CD4-positive, alpha-beta T cell treated with Interleukin-10 for 1 hour (primary cell): ENCODE measurements at places on chromosomes 7 and 10.

DNA sequence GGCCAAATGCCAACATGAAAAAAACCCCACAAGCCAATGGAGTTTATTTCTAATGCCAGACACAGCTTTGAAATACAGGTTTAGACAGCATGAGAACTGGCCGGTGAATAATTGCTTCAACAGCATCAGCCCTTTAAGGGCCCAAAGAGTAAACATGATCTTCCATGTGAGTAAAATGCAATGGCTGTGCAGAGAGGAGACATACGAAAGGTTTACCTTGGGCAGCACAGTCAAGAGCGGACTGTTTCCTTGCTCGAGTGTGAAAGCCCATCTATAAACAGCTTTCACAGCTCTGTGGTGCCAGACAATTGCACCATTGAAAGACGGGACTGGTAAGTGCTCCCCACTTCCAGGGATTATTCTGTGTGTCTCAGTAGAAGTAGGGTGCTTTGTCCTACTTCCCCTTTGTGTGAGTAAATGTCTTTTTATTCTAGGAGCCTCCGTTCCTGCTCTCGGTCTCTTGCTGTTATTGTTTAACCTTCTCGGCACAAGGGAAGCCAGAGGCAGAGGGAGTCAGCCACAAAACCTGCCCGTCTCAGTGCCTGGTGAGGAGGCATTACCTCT is 77.8 kb upstream of the KAT6B start:
- no peak for DNase-seq

- no peak for DNase-seq
Observed at GRCh38 chr7:44068054-44068453, 2.7 kb upstream of the PGAM2 start.

DNA sequence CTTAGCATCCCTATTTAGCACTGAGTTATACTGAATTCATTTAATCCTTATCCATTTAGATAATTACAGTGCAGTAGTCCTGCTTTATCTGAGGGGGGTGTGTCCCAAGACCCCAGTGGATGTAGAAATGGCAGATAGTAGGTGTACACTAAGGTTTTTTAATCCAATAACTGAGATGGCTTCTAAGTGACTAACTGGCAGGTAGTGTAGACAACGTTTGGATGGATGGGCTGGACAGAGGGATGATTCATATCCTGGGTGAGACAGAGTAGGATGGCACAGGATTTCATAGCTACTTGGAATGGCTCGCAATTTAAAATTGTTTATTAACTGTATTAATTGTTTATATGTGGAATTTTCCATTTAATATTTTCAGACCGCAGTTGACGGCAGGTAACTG is 295.6 kb downstream of the CCDC3 start:
- DNase-seq, result no peak

GRCh38 chr7:2666155-2666554 is 21.8 kb upstream of the AMZ1 start:
- no peak for DNase-seq

- no peak for DNase-seq
Observed at GRCh38 chr10:35559416-35559815, 45.7 kb upstream of the GJD4 start.

DNA sequence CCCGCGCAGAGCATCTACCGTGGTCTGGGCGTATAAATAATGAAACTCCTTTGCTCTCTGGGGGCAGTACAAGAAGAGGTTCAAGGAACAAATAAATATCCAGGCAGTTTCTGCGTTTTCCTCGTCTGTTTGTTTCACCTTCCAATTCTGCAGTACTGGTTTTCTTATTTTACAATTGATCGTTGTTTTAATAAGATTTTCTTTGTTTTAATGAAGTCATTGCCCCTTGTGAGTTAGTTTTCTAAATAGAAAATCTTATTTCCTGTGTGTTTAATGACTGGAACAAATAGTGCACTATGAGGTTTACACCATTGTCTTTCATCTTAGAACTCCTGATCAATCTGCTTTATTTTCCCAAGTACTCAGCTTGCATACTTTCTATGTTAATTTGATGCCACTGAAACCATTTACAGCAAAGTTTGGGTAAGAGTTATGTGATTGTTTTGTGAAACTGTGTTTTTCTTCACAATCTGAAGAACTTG is 1.2 kb downstream of the PLEKHA1 start:
- DNase-seq, result no peak

DNA sequence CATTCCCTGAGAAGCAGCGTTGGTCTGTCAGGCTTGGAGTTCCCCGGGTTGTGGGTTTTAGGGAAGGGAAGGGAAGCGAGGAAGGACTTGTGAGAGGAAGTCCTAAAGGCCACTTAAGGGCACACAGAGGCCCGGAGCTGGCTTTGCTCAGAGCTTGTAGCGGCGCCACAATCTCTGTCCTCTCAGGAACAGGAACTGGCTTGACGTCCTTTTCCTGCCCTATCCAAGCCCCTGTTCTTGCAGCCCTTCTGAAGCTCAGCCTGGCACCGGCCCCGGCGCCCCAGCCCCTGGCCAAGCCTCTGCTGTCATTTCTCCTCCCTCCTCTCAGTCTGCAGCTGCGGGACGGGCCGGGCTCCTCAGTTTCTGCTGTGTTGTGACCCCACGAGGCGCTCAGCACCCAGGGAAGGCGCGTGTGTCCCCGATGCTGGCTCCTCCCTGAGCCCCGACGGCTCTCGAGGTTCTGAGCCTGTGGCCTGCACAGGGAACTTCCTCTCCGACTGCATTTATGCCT is at the start of gene GIMAP8:
GIMAP8 (plus strand) TSS at position 140 of the 511 bp plus-strand sequence. CDS start 16,069 bp downstream, outside the sequence.
- DNase-seq, result peak; percentile 74

DNA sequence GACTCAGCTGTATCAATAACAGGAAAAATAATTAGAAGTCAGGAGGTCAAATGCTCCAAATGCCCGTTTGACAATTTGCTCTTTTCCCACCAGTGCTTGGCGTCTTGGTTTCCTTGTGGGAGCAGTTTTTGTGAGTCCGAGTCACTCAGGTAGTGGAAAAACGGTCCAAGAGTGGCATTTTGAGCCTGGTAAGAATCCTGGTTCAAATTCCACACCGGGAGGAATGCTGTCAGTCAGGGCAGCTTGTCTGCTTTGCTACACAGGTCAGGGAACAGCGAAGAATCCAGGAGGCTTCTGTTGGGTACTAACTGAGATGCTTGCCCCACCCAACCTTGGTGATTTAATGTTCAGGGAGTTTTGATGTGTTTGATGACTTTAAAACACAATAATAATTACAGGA is 209.5 kb downstream of the HERPUD2 start:
- DNase-seq, result no peak

- no peak for DNase-seq
Observed at GRCh38 chr10:86198271-86198670, 168.3 kb downstream of the GRID1 start.

GRCh38 chr10:75764974-75765788 is 333.8 kb downstream of the LRMDA start:
- DNase-seq, result no peak

GRCh38 chr10:99782447-99783286 is at the start of gene ABCC2:
Gene ABCC2, plus strand, starts transcription at chr10:99782640. Its CDS starts 205 bp downstream, at chr10:99782845.
- DNase-seq, result no peak

DNA sequence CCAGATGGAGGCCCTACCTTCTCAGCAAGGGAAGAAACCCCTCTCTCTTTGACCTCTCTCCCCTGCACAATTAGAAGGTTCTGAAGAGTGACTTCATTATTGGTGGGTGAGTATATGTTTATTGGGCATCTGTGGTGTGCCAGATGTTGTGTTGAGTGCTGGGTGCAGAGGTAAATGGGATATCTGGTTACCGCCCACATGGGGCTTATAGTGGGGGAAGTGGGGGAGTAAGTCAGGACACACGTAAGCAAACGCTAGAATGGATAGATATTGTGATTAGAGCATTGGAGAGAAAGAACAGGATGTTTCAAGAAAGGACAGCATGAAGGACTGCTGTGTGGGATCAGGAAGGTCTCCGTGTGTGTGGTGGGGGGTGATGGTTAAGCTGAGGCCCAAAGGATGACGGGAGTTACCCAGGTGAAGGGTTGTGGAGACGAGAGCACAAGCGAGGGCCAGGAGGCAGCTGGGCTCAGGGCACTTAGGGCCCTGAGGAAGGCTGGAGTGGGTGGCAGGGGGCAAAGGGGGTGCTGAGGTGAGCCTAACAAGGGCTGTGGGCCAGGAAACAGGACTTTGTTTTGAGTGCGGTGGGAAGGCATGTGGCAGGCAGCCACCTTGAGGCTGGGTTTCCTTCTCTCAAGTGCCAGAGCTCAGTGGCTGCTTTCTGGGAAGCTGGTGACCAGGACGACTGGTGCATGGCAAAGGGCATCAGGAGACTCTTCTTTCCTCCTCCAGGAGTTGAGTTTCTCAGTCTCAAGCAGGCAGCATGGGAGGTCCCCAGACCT is 299.9 kb downstream of the RPS24 start:
- no peak for DNase-seq

DNA sequence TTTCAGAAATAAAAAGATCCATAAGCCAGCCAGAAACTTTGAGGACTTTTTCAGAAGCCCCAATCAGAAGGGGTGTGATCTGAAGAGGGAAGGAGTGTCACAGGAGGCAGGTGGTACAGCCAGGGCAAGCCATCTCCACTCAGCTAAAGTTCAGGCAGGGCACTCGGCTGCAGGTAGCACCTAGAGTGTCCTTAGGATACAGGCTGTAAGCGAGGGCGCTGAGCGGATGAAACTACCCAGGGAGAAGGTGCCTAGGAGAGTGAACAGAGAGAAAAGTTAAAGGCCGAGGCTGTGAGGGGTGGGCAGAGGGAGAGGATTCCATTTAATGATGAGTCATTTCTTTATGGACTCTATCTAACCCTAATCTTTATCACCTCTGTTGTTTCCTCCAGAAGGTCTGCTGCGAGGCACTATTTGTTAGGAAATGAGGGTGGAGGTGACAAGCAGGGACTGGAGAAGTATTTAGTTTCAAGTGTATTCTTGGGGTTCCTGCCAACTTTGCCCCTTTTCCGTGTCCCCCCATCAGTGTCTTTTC is 29.8 kb upstream of the ZCCHC24 start:
- DNase-seq, result no peak

DNA sequence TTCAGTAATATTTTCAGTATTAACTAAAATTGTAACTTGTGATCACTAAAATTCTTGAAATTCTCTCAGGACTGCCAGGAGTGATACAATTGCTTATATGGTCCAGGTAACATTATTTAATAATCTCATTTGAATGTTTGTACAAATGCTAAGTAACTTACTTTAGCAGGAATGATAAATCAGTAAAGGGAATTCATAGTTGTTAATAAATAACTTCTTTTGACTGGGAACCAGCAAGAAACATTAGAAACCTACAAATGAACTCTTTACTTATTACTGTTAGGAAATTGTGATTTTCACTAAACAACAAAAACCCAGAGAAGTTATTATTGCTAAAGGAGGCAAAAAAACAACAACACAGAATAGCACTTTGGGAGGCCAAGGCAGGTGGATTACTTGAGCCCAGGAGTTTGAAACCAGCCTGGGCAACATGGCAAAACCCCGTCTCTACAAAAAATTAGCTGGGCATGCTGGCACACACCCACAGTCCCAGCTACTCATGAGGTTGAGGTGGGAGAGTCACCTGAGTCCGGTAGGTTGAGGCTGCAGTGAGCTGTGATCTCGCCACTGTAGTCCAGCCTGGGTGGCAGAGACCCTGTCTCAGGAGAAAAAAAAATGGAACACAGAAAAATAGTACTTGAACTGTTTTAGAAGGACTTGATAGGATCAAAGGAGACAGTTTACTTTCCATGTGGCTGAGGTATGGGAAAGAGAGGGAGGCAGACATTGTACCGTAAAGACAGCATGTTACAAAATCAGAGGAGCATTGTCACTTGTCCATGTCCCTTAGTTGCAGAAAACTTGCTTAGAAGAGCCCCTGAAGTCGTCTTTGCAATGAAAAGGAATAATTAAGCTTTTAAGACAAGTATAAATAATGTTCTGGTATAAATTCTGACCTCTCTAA is 53.1 kb downstream of the SHOC2 start:
- DNase-seq, result no peak

GRCh38 chr7:54738737-54739136 is 20.3 kb downstream of the SEC61G start:
- no peak for DNase-seq

- no peak for DNase-seq
Observed at GRCh38 chr10:72239409-72239808, 23.3 kb upstream of the ASCC1 start.

- no peak for DNase-seq
Observed at GRCh38 chr7:130882396-130882795, 148.4 kb upstream of the KLF14 start.

DNA sequence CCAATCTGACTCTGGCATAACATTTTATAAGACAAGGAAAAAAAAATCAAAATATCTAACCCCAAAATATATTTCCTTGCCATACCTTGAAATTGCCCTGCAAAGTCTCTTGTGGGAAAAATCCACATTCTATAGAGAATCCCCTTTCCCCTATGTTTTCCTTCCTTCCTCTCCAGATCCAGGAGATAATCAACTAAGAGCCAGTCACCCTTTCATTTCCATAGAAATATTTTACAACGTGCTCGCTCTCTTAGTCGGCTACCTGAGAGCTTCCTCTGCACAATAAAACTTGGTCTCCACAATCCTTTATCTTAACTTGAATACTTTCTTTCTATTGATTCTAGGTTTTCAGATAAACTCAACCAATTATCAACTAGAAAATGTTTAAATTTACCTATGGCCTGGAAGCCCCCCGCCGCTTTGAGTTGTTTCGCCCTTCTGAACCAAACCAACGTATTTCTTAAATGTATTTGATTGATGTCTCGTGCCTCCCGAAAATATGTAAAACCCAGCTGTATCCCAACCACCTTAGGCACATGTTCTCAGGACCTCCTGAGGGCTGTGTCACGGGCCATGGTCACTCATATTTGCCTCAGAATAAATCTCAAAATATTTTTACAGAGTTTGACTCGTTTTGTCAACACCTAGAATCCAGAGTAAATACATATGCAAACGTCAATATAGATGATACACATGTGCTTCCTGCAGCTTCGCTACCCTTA is 869 bp downstream of the PSAP start:
- DNase-seq, result no peak

GRCh38 chr7:2497500-2498336 is 21.5 kb upstream of the GRIFIN start:
- no peak for DNase-seq

GRCh38 chr7:110786328-110786965 is 304.5 kb upstream of the LRRN3 start:
- no peak for DNase-seq

DNA sequence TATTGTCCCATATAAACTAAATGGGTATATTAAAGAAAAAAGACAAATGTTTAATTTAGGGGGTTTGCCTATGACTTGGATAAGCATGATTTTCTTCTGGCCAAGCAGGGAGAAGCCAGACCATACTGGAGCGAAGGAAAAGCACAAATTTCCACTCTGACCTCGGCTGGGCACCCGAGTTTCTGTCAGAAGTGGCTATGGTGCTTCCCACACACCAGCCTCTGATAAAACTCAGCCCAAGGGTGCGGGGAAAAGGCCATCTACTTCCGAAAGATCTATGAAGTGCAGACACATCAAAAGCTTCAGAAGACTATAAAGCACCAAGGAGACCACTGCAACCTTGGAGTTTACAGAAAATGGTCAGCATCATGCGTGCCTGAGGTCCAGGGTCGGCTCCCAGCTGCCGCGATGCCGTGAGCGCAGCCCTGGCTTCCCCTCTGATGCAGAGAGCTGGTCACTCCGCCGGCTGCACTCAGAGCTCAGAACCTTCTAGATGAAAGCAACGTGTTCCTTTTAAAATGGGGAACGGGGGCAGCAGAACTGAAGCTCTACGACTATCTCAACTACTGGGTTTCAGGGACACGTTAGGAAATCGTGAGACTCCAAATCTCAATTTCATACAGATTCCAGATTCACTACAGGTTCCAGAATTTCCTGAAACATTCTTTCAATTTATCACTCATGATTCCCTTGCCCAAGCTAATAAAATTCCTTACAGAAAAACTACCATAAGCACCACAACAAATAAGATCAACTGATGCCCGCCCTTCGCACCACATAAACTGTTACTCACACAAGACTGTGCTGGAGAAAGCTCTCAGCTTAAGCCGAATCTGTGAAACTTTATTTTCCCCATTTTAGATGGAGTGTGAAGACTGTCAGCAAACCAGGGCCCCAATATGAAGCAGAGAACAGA is 84.5 kb downstream of the DIP2C start:
- DNase-seq, result no peak
